Endodermal cell (in vitro differentiated cells): ENCODE measurements at places on chromosomes 7 and 10. TPM values are rescaled to one million over a fixed set of nuclear protein-coding genes. Genes with fewer than 3 reads are reported as not detected.

- H3K4me3 ChIP-seq: no peak overlapping the region
- no peaks in the 10 kb centered on the region for H3K4me1 ChIP-seq
- H3K36me3 ChIP-seq: no peaks in the 10 kb centered on the region
- no peak overlapping the region for H3K27ac ChIP-seq
- DNase-seq: no peak
- no peaks in the 10 kb centered on the region for H3K27me3 ChIP-seq
Observed at GRCh38 chr10:33395201-33395600, 60.7 kb upstream of the NRP1 start.

DNA sequence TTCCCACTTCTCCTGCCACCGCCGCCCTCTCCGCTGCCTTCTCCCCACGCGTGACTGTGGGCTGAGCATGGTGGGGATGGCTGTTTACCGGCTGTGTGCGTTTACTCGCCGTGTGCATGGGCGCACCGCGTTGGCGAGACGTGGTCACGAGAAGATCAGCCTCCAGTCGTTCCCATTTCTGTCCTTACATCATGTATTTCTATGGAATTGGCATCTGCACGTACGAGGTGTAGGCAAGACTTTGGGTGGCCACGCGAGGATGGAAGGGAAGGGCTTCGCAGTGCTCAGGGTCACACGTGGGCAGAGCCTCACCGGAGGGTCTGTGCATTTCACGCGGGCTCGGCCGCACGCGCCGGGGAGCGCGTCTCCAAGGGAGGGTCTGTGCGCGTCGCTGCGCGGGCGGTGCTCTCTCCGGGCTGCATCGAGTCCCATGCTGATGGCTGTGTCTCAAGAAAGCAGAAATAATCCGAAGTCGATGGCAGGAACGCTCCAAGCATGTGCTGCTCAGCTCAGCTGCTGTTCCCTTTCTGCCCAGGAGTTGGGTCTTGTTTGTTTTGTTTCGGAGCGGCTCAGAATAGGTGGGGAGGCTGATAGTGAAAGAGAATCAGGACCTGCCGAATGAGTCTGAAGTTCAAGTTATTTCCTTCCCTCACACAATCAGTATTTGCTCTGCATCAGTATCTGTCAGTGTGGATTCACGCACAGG is 973 bp downstream of the CAMK1D start:
- no peaks in the 10 kb centered on the region for H3K36me3 ChIP-seq
- peaks cover 40% of the 10 kb centered on the region for H3K27me3 ChIP-seq
- peak overlapping the region; percentile 88 for H3K4me3 ChIP-seq
- H3K4me1 ChIP-seq: peaks cover 2% of the 10 kb centered on the region

Gene IDI2
- not detected in 2 replicates for total RNA-seq

DNA sequence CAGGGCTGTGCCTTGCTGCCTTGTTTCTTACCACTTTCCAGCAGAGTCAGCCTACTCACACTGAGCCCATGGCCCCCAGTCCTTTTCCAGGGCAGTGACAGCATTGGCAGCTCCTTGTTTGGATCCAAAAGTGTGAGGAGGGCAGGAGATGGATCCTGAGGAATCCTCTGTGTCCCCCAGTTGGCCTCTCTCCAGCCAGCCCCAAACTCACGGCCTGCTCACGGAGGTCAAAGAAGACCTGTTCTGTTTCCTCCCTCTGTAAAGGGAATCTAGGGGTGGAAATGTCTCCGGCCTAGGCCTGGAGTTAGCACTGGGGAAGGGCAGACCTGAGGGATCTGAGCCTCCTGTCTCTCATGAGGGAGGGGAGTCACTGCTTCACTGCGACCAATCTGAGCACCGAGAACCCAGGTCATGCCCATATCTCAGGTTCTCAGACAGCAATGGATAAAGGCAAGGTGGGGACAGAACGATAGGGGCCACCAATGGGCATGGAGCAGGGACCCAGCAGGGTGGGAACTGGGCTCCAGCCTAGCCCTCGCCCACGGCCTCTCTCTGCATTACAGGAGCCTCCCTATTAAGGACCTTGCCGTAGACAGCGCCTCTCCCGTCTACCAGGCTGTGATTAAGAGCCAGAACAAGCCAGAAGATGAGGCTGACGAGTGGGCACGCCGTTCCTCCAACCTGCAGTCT is 23.2 kb downstream of the LDB3 start:
- H3K27me3 ChIP-seq: no peaks in the 10 kb centered on the region
- no peak overlapping the region for H3K27ac ChIP-seq
- H3K36me3 ChIP-seq: no peaks in the 10 kb centered on the region
- no peaks in the 10 kb centered on the region for H3K4me1 ChIP-seq
- DNase-seq: no peak

- DNase-seq: no peak
- H3K36me3 ChIP-seq: no peaks in the 10 kb centered on the region
- no peak overlapping the region for H3K27ac ChIP-seq
- H3K4me1 ChIP-seq: no peaks in the 10 kb centered on the region
- H3K4me3 ChIP-seq: no peak overlapping the region
Observed at GRCh38 chr10:122780391-122780790, 65.3 kb downstream of the CUZD1 start.

- H3K27me3 ChIP-seq: no peaks in the 10 kb centered on the region
- DNase-seq: no peak
- no peak overlapping the region for H3K4me3 ChIP-seq
- H3K27ac ChIP-seq: no peak overlapping the region
- H3K4me1 ChIP-seq: no peaks in the 10 kb centered on the region
Observed at GRCh38 chr10:108673741-108674140, 1249.6 kb downstream of the XPNPEP1 start.

- no peaks in the 10 kb centered on the region for H3K4me1 ChIP-seq
- H3K36me3 ChIP-seq: no peaks in the 10 kb centered on the region
- H3K27me3 ChIP-seq: no peaks in the 10 kb centered on the region
- DNase-seq: peak; percentile 89
Observed at GRCh38 chr7:158973440-158973839, 117.1 kb downstream of the DYNC2I1 start.

Gene HSPA14
- 17.1 and 18.5 TPM in 2 replicates for total RNA-seq

Gene CYP26C1
- total RNA-seq: 0.35 and 0.43 TPM in 2 replicates

- H3K27me3 ChIP-seq: no peaks in the 10 kb centered on the region
- H3K4me1 ChIP-seq: no peaks in the 10 kb centered on the region
- H3K27ac ChIP-seq: no peak overlapping the region
- H3K36me3 ChIP-seq: no peaks in the 10 kb centered on the region
- no peak overlapping the region for H3K4me3 ChIP-seq
Observed at GRCh38 chr7:7333610-7334009, 151.3 kb downstream of the C1GALT1 start.

Gene CD36
- 0.09 and 0.18 TPM in 2 replicates for total RNA-seq

- no peak for DNase-seq
- no peaks in the 10 kb centered on the region for H3K36me3 ChIP-seq
Observed at GRCh38 chr7:76369018-76369417, 10.2 kb upstream of the YWHAG start.

DNA sequence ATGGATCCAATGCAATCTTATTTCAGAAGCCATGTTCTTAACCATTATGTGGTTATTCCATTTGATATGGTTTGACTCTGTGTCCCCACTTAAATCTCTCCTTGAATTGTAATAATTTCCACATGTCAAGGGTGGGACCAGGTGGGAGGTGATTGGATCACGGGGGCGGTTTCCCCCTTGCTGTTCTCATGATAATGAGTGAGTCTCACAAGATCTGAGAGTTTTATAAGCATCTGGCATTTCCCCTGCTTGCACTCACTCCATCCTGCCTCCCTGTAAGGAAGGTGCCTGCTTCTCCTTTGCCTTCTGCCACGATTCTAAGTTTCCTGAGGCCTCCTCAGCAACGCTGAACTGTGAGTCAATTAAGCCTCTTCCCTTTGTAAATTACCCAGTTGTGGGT is 32.0 kb upstream of the TSPAN13 start:
- H3K36me3 ChIP-seq: no peaks in the 10 kb centered on the region
- no peak overlapping the region for H3K4me3 ChIP-seq
- no peak overlapping the region for H3K27ac ChIP-seq
- no peaks in the 10 kb centered on the region for H3K27me3 ChIP-seq

- no peaks in the 10 kb centered on the region for H3K27me3 ChIP-seq
- no peak overlapping the region for H3K27ac ChIP-seq
- no peak overlapping the region for H3K4me3 ChIP-seq
- peaks cover 2% of the 10 kb centered on the region for H3K36me3 ChIP-seq
Observed at GRCh38 chr10:50582766-50583762, 40.7 kb downstream of the SGMS1 start.

DNA sequence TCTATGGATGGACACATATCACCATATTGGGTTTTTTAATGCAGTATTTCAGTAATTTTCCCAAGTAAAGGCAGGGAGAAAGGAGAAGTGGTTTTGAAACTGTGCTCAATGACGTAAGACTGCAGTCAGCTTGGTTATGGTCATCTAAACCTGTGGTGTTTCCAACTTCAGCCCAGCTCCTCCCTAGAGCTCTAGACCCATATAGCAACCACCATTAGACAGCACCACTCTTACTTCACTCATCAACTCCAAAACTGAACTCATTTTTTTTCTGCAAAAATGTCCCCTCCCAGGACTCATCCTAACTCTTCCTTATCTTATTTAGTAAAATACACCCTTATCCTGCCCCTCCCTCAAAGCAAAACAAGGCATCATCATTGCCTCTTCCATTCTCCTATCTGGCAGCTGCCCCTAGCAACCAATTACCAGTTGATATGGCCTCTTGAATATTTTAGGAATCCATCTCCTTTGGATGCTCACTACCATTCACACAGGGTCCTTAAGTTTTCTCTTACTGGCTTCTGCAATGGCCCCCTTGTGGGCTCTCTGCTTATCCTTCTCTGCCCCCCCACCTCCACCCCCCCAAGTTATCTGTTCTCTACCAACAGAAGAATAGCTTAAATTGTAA is 1.5 kb upstream of the RALA start:
- H3K4me1 ChIP-seq: peaks cover 6% of the 10 kb centered on the region
- peak overlapping the region; percentile 92 for H3K4me3 ChIP-seq
- no peaks in the 10 kb centered on the region for H3K36me3 ChIP-seq
- no peaks in the 10 kb centered on the region for H3K27me3 ChIP-seq

GRCh38 chr10:10830293-10830986 is 187.2 kb upstream of the CELF2 start:
- H3K36me3 ChIP-seq: no peaks in the 10 kb centered on the region
- H3K27me3 ChIP-seq: no peaks in the 10 kb centered on the region
- H3K4me3 ChIP-seq: no peak overlapping the region
- H3K27ac ChIP-seq: no peak overlapping the region
- no peak for DNase-seq
- H3K4me1 ChIP-seq: peaks cover 4% of the 10 kb centered on the region

Gene GBX1
- total RNA-seq: 0.45 TPM in 1 of 3 replicates, not detected in the others

- no peak overlapping the region for H3K4me3 ChIP-seq
- H3K4me1 ChIP-seq: no peaks in the 10 kb centered on the region
- DNase-seq: peak; percentile 35
- no peaks in the 10 kb centered on the region for H3K27me3 ChIP-seq
Observed at GRCh38 chr10:131742500-131742951, 158.3 kb upstream of the PPP2R2D start.

- H3K4me1 ChIP-seq: no peaks in the 10 kb centered on the region
- no peaks in the 10 kb centered on the region for H3K27me3 ChIP-seq
- DNase-seq: no peak
- H3K36me3 ChIP-seq: no peaks in the 10 kb centered on the region
- H3K27ac ChIP-seq: no peak overlapping the region
Observed at GRCh38 chr10:118841881-118842605, 87.3 kb upstream of the CACUL1 start.

Gene C10orf71
- 0.09 TPM in 1 of 2 replicates, not detected in the other for total RNA-seq

Gene CCL24
- not detected in 2 replicates for total RNA-seq

GRCh38 chr7:771234-772004 is 44.3 kb upstream of the PRKAR1B start:
- H3K27me3 ChIP-seq: no peaks in the 10 kb centered on the region
- H3K27ac ChIP-seq: no peak overlapping the region
- DNase-seq: no peak
- peaks cover 29% of the 10 kb centered on the region for H3K36me3 ChIP-seq
- H3K4me3 ChIP-seq: no peak overlapping the region
- H3K4me1 ChIP-seq: no peaks in the 10 kb centered on the region

Gene ECHDC3
- 13.3 and 13.6 TPM in 2 replicates for total RNA-seq

DNA sequence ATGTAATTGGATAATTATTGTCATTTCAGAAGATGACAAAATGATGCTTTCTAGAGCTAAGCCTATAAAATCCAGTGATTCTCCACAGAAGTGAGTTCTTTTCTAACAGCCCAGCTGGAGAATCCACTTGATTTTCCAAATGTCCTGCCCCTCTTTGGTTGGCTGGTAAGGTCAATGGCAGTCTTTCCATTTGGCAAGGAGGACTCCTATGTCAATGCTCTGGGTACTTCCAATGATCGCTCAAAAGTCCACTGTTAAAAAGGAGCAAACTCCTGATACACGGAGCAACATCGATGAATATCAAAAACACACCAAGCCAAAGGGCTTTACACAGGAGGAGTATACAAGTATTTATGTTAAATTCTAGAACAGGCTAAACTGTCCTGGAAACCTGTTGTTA is 57.8 kb downstream of the STK17A start:
- H3K36me3 ChIP-seq: peaks cover 44% of the 10 kb centered on the region
- H3K4me1 ChIP-seq: peaks cover 4% of the 10 kb centered on the region
- H3K27ac ChIP-seq: peak overlapping the region; percentile 89
- no peaks in the 10 kb centered on the region for H3K27me3 ChIP-seq
- H3K4me3 ChIP-seq: no peak overlapping the region

DNA sequence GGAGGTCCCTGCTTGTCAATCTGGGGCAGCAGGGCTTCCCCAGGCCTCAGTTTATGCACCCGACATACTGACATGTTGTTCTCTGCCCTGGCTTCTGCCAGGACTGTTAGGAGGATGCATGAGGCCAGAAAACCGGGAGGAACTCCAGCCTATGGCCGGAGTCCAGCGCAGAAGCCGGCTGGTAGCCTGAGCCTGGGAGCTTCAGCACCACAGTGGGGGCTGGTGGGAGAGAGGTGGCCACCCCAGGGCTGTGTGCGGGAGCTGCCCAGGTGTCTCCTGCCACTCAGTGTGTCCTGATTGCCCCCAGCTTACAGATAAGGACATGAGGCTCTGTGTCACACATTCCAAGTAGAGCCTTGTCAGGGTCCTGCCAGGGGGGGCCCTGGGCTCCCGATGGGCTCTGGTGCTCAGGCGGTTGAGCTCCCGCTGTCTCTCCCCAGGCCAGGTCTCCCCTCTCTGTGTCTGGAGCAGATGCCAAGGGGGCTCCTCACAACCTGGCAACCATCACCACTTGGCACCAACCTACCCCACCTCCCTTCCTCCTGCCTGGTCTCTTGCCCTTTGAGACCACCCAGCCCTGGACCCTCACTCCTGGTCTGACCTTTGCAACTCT is 32.3 kb downstream of the PPIF start:
- peak; percentile 47 for DNase-seq
- no peak overlapping the region for H3K27ac ChIP-seq
- H3K36me3 ChIP-seq: no peaks in the 10 kb centered on the region
- H3K4me3 ChIP-seq: no peak overlapping the region

Gene SFMBT2
- 3.3 and 5.3 TPM in 2 replicates for total RNA-seq
